EH (cell line): ENCODE measurements at places on chromosomes 12 and 14.
A peak's percentile ranks its signal among the peaks of the same experiment; 100 is the strongest.

DNA sequence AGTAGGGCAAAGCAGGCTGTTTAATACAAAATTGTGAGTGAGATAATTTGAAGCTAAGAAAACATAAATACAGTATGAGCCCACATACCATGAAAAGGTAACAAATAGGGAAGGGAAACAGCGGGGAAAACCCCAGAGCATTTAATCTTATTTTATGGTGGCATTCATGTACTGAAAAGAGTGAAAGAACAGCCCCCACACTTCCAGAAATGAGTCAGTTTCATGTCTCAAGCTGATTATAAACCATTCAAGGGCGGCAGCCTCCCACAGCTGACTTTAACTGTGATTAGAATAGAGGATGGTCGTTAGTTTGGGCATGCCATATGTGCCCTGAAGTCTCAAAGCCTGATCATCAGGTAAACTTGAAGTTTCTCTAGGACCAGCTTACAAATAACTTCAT, 64.5 kb downstream of the FOXG1 start:
- DNase-seq: no peak

DNA sequence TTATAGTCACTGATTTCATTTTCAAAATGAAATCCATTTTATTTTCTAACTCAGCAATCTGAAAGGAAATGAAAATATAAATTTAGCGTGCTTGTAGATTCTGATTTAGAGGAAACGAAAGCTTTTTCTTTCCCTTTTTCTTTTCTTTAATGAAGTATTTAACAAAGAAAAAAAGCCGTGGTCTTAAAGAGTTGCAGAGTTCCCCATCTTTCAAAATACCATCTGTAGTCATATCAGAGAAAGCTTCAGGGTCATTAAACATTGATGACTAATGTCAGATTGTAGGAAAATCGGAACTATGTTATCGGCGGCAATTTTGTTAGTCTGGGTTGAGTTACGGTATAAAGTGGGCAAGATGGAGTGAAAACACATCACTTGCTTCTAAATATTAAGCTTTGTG, 32.3 kb downstream of the DRAM1 start:
- DNase-seq: no peak

DNA sequence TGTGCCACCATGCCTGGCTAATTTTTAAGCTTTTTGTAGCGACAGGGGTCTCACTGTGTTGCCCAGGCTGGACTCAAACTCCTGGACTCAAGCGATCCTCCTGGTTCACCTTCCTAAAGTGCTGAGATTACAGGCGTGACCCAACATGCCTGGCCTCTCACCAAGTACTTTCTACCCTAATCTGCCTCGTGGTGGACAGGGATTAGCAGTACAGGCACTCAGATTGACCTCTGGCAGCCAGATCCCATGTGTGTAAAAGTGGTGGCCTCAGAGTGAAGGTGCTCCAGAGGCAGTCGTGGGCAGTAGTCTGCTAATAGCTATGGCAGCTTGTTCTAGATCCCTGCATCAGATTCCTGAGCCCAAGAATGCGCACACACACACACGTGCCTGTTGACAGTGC, 30.9 kb downstream of the MTHFD1 start:
- no peak for DNase-seq

DNA sequence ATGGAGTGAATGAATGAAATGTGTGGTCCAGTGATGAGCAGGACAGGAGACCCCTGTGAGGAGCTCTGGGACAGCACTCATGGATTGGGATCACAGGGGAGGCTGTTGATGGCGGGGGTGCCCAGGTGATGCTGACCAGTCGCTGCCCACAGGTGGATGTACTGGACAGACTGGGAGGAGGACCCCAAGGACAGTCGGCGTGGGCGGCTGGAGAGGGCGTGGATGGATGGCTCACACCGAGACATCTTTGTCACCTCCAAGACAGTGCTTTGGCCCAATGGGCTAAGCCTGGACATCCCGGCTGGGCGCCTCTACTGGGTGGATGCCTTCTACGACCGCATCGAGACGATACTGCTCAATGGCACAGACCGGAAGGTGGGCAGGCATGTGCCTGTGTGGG, 13.3 kb upstream of the LRP1-AS start:
- no peak for DNase-seq

DNA sequence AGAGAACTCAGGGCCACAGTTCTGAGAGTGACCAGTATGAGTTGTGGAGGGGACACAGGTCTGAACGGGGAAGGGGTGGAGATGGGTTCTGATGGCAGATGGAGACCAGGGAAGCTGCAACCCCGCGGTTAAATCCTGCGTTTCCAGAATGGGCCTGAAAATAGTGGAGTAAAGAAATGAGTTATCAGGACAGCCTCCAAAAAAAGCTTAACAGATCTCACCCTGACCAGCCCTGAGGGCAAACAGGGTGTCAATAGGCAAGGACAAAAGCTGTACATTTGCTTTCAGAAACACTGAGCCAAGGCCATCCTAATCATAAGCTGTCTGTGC, 555 bp upstream of the RTN1 start:
- no peak for DNase-seq

DNA sequence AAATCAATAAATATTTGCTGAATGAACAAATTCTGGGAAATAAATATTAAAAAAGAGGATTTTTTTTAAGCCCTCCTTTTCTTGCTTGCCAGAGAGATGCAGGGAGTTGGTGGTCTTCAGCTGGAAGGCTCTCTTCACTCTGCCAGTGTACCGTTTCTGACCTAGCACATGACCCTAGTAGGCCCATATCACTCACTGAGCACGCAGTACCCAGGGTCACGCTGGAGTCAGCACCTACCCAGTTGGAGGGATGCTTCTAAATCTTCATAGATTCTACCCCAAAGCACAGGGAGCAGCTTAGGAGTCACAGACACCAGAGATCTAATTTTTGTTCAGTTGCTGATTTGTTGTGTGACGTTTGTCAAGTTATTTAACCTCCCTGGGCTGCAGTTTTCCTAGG, 195.4 kb upstream of the TBX3 start:
- no peak for DNase-seq

DNA sequence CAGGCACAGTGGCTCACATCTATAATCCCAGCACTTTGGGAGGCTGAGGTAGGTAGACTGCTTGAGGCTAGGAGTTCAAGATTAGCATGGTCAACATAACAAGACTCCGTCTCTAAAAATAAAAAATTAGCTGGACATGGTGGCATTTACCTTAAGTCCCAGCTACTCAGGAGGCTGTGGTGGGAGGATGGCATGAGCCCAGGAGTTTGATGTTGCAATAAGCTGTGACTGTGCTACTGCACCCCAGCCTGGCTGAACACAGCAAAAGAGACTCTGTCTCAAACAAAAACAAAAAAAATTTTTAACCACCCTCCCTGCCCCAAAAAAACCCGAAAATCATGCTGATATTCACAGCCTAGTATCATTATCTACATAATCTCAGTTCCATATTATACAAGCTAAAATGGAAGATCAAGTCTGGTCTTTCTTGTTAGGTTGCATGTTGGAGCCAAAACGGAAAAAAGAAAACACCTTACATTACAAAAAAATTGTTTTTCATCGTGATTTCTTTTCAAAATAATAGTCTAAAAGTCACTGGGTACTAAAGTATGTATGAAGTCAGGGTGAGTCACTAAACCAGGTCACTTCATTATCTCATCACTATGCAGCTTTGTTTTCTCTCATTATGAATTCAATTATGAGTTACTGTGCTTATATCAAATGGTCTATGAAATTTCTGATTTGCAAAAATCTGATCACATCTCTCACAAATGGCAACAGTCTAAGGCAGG, 13.8 kb downstream of the GXYLT1 start:
- DNase-seq: peak; percentile 63

DNA sequence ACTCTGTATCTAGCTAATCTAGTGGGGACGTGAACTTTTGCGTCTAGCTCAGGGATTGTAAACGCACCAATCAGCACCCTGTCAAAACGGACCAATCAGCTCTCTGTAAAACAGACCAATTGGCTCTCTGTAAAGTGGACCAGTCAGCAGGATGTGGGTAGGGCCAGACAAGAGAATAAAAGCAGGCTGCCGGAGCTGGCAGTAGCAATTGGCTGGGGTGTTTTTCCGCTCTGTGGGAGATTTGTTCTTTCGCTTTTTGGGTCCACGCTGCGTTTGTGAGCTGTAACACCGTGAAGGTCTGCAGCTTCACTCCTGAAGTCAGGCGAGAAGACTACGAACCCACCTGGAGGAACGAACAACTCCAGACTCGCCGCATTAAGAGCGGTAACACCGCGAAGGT, 76.5 kb downstream of the SPRING1 start:
- no peak for DNase-seq

GRCh38 chr14:58656671-58657411, 19.1 kb downstream of the DACT1 start:
- DNase-seq: no peak

GRCh38 chr12:93184672-93185368, 192.9 kb upstream of the NUDT4 start:
- no peak for DNase-seq

GRCh38 chr12:69490920-69491643, 20.9 kb downstream of the FRS2 start:
- no peak for DNase-seq

DNA sequence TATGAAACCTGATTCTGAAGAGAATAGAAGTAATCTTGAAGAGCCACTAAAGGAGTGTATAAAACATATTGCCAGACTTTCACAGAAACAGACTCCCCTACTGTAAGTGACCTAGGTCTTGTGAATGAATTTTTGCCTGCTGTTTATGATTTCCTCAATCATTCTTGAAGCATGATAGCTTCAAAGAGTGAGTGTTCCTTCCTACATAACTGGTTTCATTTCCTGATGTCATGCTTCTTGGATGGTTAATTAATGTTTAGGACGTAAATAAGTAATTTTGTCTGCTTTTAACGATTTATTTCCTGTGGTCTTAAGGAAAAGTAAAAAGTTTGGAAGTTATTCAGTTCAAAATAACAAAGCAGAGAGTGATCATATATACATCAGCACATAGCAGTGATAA, 129.8 kb downstream of the PIK3C2G start:
- DNase-seq: peak; percentile 8

GRCh38 chr12:54390668-54391551, 6.4 kb upstream of the ZNF385A start:
- no peak for DNase-seq

DNA sequence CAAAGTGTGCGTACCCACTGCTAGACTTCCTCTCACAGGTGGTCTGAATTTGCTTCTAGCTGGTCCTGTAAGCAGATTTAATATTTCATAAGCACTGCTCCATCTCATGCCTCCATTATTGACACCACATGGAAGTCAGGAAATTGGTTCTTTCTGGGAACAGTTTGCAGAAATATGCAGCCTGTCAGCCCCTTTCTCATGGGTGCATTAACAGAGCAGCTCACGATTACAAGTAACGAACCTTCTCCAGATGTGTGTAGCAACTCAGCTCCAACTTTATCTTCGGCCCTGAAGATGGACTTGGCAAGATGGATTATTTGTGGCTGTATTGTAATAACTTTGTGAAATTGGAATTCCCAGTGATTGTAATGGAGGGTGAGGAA, 214.5 kb upstream of the DDHD1 start:
- peak; percentile 59 for DNase-seq

DNA sequence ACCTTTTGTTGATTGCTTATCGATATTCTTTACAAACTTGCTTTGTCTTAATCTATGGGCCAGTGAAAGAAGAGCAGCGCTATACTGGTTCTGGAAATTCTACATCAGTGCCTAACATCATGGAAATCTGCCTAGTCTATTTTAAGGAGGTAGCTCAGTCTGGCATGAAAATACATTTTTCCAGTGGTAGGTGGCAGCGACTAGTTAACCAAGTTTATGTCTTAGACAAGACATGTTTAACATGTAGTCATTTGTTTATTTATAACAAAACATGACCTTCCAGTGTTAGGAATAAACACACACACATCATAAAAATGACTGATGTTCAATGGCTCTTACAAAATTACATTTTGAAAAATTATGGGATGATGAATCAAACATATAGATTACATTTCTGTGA, 336.0 kb upstream of the SOX5 start:
- no peak for DNase-seq
